ENCODE measurements at places on chromosomes 7 and 10.

DNA sequence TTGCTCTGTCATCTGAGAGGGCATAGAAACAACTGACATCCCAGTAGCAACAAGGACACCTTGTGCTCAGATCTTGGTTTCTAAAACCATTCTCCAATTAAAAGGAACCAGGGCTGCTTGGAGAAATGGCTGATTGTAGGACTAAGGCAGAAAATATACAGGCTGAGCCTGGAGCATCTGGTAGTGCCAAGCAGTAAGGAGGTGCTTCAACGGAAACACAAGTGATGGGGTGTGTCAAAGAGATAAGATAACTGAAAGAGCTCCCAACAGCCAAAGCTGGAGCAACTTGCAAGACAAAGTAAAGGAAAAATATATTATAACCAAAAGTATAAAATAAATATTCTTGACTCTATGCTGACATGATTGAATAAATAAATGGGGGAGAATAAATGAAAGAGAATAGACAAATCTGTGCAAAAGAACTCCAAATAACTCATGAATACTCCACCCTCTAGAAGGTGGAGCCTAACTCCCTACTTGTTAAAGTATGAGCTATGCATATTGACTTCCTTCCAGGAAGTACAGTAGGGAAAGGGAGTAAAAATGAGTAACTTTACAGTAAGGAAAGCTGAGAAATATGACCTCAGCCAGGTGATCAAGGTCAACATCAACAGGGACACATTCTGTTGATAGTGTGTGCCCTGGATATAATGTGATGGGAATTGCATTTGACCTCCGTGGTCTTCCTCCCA lies 162.4 kb downstream of the NOC3L start:
- DNase-seq: no peak

- no peak for DNase-seq
Observed at GRCh38 chr7:5578495-5578894, 154.9 kb upstream of the TNRC18 start.

- no peak for DNase-seq
Observed at GRCh38 chr7:1112109-1112508, 24.2 kb downstream of the GPER1 start.

- no peak for DNase-seq
Observed at GRCh38 chr7:157460721-157461120, 123.9 kb downstream of the DNAJB6 start.

DNA sequence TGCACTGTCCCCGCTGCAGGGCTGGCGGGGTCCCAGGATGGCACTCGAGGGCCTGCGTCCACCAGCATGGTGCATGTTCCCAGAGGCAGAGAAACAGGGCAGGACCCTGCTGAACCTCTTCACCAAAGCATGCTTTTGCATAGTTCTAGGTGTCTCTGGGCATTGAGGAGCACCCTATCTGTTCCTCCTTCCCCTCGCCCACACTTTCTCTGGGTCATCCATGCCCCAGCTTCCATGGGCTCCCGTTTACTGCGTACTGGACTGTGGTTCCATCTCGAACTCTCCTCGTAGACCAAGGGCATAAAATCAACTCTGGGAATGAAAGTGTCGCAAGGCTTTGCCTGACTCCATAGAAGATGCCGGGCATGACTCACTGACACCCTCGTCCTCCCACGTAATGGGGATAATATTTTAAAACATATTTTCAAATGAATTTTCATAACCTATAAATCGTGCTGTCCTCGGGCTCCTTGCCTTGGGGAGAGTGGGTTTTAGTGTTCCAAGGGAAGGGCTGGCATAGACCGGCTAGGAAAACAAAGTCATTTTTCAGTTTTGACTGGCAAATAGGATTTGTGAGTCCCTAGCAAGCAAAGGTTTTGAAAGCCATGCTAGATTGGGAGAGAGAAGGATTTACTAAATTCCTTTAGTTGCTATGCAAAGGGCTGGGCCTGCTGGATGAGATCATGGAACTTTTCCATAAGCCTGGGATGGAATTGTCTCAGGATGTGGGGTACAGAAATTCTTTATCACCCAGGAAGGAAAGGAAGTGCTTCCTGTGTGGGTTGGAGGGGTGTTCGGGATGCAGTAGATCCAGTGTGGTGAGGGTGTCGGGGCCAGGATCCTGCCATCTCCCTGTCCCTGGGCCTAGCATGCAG lies 498.7 kb upstream of the MKI67 start:
- no peak for DNase-seq

DNA sequence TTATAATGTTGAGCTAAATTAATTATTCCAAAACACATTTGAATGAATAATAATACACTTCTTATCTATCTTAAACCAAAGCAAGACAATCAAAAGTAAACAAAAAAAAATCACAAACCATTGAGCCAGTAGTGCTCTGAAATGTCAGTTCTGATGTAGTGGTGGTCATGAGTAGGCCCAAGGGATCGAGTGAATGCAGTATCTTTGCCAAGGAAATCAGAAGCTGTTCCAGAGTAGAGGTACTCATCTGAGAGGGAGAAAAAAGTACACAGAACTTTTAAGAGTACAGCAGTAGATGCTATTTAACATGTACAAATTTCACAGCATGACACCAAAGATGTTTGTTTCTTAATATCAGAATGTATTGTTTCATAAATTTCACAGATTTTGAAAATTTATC lies 121.5 kb downstream of the SEMA3D start:
- DNase-seq: no peak

DNA sequence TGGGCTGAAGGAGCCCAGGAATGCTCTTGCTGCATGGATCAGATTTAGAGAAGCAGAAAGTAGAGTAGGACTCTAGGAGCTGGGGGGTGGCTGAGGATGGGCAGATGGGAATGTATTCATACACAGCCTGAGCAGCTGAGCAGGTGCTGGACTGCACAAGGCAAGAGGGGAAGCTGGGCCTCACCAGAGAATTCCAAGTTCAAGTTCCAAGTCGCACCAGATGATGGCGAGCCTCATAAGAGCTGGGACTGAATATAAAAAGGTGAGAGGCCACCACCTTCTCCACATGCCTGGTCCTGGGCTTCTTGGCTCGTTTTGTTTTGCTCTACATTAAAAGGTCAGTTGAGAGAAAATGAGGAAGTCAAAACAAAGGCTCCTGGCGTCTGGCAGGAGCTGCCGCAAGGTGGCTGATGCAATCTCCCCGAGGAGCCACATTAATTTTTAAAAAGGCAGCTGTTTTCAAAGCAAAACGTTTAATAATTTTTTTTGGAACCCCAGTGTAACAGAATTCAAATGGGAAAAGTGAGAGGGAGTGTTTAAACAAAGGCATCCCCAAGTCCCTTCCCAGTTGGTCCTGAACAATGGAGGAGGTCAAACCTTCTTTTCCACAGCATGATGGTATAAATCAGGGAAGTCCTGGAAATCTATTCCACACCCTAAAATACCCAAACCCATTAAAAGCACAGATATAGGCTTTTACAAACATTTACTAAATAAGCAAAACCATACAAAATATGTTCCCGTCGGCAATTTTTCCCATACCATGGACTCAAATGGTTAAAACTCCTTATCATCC lies 9.5 kb downstream of the CYREN start:
- no peak for DNase-seq

DNA sequence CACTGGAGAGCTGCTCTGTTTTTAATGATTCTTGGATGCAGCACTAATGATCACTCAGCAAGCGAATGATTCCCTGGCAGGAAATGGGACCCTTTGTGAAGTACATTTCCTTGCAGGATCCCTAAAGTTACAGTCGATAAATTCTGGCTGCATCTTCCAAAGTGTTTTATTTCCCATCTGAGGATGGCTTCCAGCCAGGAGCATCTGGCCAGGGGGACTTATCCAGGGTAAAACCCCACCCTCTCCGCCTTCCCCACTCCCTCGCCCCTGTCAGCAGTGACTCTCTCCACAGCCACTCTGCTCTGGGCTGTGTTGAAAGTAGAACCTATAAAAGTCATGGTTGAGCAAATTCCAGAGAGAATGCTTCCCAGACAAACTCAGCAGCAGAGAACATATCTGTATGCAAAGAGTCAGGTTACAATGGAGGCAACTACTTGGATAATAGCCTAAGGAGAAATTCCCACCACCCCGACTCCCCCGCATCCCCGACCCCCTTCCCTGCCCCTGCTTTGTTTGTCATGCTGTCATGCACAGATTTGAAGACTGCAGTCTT lies 111.0 kb upstream of the ANLN start:
- no peak for DNase-seq

DNA sequence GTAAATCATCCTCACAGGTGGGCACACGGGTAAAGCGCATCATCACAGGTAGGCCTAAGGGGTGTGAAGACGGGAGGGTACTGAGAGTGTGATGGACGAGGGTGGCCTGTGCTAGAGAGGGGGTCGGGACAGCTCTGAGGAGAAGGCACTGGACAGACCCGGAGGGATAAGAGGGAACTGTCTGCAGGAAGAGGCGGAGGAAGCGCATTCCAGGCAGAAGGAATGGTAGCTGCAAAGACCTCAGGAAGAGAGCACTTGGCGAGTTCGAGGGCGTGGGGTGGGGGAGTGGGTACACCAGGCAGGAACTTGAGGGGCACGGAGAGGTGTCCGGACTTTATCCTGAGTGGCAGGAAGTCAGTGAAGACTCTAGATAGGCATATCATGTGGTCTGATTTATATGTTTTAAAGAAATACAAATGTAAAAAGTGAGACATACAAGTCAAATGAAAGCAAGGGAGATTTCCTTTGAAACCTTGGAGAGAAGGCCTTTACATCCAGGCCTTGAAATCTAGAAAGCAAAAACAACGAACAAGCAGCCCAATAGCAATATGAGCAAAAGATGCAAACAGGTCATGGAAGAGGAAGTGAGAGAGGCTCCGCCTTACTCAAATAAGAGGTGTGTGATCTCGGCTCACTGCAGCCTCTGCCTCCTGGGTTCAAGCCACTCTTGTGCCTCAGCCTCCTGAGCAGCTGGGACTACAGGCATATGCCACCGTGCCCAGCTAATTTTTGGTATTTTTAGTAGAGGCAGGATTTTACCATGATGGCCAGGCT lies 3.6 kb downstream of the LHPP start:
- DNase-seq: no peak

GRCh38 chr10:79417266-79417665 lies 28.2 kb downstream of the ZCCHC24 start:
- no peak for DNase-seq

DNA sequence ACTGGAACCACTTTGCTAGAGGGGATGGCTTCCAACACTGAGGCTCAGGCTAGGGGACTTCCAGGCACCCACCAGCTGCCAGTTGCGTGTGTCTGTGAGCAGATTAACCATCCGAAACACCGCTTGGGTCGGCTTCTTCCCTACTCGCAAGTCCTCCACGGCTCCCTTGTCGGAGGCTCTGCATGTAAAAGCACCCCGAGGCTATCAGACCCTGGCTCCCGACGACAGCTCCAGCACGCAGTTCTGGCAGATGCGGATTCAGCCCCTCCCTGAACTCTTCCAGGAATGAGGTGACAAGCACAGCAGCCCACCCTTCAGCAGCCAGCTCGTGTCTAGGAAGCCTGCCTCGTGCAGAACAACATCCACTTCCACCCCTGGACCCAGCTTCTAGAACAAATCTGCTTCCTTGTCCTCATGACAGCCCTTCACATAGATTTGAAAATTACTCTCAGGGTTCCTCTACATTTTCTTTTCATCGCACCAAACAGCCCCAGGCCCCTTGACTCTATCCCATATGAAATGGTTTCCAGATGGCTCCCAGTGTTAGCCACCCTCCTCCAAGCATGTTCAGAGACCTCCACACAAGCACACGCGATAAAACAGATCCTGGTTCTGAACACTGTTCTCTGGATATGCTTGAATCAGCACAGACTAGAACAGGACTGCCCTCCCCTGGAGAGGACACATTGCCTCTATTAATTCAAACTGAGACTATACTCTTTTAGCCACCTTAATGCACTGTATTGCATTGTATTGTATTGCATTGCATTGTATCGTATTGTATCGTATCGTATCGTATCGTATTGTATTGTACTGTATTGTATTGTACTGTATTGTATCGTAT lies 44.6 kb downstream of the SLIT1 start:
- no peak for DNase-seq

DNA sequence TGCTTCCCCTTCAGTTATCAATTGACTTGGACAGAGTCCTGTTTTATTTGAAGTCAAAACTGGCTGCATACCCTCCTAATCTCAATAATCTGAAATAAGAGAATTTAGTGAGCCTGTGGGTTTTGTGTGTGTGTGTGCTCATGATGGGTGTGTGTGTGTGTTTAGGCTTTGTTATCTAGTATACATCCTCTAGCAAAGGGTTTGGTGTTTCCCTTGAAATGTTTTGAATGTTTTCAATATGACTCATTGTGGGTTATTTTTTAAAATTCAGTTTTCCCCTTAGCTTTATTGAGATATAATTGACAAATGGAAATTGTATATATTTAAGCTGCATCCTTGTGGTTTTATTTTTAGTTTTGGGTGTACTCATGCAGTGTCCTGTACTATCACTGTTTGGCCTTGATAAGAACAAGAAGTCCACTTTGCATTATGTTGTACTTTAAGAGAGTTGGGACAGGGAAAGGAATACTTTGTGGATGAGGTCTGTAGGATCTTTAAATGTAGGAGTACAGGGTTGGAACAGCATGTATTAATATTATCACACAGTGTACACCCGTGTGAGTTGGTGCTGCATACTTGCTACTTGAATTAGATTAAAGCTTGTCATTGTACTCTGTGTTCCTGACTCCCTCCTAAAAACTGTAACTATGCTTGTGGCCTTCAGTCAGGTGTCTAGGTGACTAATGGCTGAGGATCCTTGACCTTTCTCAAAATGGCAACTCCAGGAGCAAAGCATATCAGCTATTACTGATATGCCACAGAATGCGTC lies 58.3 kb downstream of the VCL start:
- no peak for DNase-seq

DNA sequence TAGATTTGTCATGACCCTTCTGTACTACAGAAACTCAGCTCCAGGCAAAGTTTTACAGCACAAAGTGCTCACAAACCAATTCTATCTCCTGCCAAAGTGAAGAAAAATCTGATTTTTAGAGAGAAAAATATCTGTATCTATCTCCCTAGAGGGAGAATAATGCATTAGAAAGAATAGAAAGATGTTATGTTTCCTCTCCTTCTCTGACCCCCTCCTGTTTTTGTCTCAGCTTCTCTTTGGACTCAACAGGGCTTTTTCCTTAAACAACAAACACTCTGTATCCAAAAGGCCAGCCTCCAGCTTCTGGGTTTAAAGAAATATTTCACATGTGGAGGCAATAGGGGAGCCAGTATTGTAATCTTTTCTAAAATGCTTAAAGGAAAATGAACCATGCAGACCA lies 627.4 kb downstream of the REEP3 start:
- no peak for DNase-seq

GRCh38 chr7:135932131-135932530 lies 45.0 kb downstream of the MTPN start:
- DNase-seq: no peak

GRCh38 chr7:151251689-151252560 lies 3.4 kb upstream of the SMARCD3 start:
- no peak for DNase-seq

- DNase-seq: no peak
Observed at GRCh38 chr10:54470324-54470631, 330.8 kb downstream of the PCDH15 start.

GRCh38 chr10:114881417-114881816 lies 56.6 kb upstream of the TRUB1 start:
- no peak for DNase-seq

Data from activated CD4-positive, CD25-positive, alpha-beta regulatory T cell treated with anti-CD3 and anti-CD28 coated beads, Interleukin-2, amount 50 U/mL, for 72 hours (primary cell).